ENCODE measurements at places on chromosomes 4 and X.
A peak's percentile ranks its signal among the peaks of the same experiment; 100 is the strongest.

GRCh38 chr4:109979920-109980717 lies 67.4 kb downstream of the EGF start:
- no peak for DNase-seq

DNA sequence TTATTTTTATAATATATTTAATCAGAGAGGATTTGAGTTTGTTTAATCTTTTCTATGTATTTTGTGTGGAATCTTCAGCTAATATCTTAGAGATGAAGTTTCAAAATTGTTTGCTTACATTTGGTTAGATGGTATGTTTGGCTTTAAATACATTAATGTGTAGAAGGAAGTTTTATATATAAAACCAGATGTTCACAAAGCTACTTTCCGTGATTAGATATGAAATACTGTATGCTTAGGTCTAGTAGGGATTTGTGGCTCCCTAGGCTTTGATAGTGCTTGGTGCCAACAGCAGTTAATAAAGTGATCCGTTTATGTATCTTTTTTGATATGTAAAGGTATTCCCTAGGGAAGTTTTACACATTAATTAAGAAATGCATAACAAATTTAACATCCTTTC lies 223.0 kb downstream of the ARHGAP10 start:
- no peak for DNase-seq

DNA sequence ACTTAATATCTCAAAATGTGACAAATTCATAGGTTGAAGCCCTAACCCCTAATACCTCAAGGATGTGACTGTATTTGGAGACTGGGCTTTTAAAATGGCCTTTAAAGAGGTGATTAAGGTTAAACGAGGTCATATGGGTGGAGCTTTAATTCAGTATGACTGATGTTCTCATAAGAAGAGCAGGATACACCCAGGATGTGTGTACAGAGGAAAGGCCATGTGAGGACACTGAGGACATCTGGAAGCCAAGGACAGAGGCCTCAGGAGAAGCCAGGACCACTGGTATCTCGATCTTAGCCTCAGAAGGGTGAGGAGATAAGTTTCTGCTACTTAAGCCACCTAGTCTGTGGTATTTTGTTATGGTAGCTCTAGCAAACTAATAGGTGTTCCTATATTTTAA lies 49.0 kb upstream of the SHISA3 start:
- DNase-seq: peak; percentile 13

DNA sequence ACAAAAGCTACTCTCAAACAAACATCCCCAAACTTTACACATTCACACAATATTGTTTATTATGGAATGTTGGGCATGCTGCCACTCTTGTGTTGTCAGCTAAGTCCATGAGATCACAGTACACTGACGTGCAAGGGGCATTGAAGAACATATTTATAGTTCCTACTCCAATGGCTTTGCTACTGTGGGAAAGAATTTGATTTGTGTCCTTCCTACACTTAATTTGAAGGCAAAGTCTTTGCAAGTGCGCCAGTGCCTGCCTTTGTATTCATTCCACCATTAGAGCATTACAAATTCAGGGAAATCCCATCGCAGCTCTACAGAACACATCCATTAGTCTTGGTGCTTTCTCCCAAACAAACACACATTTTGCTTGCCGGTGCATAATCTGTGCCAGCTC lies 45.4 kb upstream of the FTHL17 start:
- DNase-seq: no peak

GRCh38 chr4:80154545-80154933 lies 42.8 kb upstream of the PRDM8 start:
- DNase-seq: no peak

DNA sequence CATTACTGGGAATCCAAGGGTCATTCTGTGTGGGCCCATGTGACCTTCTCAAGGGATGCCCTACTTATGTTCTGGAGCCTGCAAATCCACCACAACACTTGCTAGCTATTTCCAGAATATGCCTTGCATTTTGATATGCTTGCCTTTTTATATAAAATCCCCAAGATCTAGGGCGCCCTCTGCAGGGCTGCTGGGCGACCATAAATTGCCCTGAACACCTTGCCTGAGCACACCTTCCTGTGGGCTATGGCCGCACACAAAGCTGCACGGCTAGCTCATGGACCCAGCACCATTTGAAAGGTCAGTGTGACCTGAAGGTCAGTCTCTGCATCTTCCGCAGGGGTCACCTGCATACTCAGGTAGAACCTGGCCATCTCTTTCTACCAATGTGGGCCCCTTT lies 311.7 kb downstream of the NLGN4X start:
- DNase-seq: peak; percentile 2

DNA sequence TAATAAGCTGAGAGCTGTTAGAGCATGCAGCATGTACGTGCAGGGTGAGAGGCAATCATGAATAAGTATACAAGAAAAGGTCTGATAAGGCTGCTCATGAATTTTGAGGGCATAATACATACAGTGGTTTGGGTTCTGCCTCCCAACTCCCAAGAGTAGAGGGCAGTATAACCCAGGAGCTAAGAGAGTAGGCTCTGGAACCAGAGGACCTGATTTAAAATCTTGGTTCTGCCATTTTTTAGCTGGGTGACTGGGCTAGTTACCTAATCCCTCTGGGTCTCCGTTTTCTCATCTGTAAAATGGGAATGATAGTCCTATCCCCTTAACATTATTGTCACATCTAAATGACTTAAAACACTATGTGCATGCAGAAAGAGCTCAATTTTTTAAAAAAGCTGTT lies 85.3 kb downstream of the LNX1 start:
- peak; percentile 2 for DNase-seq

DNA sequence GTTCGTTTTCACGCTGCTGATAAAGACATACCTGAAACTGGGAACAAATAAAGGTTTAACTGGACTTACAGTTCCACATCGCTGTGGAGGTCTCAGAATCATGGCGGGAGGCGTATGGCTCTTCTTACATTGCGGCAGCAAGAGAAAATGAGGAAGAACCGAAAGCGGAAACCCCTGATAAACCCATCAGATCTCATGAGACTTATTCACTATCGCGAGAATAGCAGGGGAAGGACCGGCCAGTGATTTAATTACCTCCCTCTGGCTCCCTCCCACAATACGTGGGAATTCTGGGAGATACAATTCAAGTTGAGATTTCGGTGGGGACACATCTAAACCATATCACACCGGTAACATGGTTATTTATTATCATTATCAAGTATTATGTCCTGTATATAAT lies 2204.5 kb downstream of the ARAP2 start:
- no peak for DNase-seq

- DNase-seq: no peak
These were observed 770.4 kb upstream of the NDST4 start for GRCh38 chr4:115883847-115884246.

DNA sequence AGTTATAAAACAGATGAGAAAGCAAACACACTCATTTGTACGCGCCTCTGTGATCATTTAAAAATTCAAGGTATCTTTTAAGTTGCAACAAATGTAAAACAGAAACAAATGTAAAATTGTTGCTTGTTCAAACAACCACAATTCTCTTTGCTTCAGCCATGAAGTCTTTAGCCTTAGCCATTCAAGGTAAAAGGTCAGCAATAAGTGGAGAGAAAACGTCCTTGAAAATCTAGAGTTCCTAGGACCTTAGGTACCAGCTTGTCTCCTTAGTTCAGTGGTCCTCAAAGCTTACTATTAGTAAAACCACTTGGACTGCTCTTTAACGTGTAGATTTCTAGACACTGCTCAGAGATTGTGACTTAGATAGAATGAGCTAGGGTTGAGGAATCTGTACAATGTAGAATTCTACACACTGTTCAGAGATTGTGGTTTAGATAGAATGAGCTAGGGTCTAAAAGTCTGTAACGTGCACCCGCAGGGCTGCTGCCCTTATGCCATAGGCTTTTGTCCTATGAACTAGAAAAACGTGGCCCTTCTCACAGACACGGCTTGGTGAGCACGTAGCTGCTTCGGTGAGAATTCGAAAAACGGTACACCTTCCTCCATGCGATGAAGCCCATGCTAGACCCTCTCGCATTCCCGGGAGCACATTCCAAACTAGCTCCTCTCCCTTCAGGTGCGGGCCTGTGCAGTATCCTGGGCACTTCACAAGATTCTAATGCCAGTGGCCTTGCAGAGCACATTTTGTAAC lies 1.7 kb downstream of the PLAC8 start:
- peak; percentile 72 for DNase-seq

DNA sequence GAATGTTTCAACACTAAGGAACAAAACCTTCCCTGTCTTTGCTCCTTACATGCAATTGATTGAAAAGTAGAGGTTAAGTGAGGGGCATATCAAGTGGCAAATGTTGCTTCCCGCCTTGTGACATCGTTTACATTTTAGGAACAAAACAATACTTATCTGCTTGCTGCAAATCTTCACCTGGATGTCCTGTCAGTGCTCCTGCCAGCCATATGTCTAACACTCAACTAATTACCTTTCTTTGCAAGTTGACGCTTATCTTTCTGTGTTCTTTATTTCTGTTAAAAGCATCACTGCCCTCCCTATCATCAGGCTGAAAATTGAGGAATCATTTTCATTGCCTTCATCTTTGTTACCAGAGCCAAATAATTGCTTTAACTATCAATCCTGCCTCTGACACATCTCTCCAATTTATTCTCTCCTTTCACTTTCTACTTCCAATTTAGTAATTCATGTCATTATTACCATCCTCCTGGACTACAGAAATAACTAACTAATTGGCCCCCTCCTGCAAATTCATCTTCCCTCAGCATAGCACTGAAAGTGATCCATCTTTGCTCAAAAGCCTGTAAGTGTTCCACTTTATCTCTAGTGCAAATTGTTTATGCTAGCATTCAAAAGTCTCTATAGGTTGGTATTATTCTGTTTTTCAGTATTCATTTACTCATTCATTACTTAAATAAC lies 298.7 kb upstream of the ATOH1 start:
- DNase-seq: no peak

DNA sequence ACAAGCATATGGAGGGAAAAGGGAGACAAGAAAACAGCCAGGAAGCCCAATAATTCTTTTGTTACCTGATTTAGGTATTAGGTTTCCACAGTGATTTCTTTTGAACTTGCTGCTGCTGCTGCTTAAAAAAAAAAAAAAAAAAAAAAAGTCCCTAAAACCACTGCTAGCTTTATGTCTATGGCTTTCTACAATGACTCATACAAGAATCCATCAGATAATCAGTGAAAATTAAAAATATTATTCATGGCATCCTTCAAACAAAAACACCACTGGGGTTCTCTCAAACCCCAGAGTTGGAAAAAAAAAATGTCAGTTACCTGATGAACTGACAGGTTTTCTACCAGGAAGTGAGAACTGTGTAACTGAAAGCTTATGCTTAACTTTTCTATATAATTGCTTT lies 14.3 kb downstream of the EPHA5 start:
- no peak for DNase-seq

DNA sequence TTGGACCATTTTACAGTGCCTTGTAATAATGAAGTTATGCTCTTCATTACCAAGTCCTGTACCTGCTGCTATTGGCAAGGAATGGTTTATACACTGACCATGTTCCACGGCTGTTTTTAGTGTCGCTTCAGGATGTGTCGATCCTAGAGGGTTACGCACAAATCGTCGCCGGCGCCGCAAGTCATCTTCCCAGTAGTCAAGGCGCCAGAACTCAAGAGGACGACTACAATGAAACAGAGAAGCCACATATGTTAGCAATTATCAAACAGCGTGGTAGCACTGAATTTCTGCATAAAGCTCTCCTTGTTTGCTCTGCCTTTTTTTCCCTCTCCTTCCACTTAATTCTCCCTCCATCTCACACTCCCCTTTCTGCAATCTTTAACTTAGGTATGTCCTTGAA lies 17.0 kb downstream of the MAB21L2 start:
- no peak for DNase-seq

- DNase-seq: no peak
These were observed 129.3 kb upstream of the PGRMC2 start for GRCh38 chr4:128416921-128417320.

DNA sequence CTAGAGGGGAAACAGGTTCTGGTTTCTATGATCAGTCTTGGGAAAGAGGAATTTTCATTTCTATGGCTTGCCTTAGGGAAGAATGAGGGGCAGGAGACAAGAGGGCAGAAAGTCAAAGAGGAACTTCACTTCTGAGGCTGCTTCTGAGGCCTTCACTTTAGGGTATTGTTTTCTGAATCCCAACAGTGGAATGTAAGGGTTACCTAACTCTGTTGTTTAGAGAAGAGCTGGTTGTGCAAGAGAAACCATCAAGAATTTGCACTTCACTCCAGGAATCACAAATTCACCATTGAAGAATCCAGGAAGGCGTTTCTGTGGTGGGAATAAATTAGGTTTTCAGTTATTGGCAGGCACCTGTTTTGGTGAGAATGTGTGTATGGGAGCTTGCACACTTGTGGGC lies 126.7 kb upstream of the AMOT start:
- no peak for DNase-seq

- DNase-seq: no peak
These were observed 822.3 kb upstream of the FTHL17 start for GRCh38 chrX:31894152-31894551.

GRCh38 chr4:136922066-136922465 lies 610.2 kb downstream of the PCDH18 start:
- DNase-seq: no peak

DNA sequence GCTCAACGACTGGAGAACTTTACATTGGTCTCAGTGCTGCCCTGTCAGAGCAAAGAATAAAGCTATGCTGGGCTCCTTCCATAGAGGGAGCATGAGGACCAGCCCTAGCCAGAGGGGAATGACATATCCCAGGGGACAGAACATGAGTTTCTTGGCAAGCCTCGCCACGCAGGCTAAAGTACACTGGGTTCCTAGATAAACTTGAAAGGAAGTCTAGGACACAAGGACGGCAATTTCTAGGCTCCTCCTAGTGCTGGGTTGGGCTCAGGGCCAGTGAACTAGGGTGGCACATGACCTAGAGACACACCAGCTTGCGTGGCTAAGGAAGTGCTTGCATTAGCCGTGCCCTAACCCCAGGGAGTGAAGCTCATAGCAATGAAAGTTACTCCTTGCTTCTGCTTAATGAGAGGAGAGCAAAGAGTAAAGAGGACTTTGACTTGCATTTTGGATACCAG lies 141.0 kb downstream of the MAB21L2 start:
- peak; percentile 80 for DNase-seq

DNA sequence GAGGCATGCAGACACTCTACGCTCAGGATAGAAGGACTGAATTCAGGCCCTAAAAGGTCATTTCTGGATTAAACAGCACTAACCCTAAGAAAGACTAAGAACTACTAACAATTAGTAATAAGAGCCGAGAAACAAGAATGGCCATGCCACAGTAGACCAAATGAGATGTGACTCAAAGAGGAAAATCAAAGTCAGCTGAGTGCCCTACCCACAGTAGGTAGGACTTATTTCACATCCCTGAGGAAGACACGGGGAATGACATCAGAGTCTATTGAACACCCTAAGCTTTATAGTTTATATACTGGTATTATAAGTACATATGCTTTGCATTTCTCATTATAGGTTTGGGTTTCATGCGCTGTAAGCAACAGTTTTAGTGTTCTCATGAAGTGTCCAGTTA lies 2.7 kb upstream of the ARSJ start:
- no peak for DNase-seq
